ENCODE measurements at places on chromosomes 3 and 15. TPM values are rescaled to one million over a fixed set of nuclear protein-coding genes. Genes with fewer than 3 reads are reported as not detected.

- no peaks in the 10 kb centered on the region for H3K27me3 ChIP-seq
- no peaks in the 10 kb centered on the region for H3K4me1 ChIP-seq
- H3K36me3 ChIP-seq = no peaks in the 10 kb centered on the region
- no peak overlapping the region for H3K27ac ChIP-seq
These were observed 60.9 kb upstream of the FSIP1 start for GRCh38 chr15:39843565-39843964.

DENND4A gene
- total RNA-seq = 29.8 TPM

DNA sequence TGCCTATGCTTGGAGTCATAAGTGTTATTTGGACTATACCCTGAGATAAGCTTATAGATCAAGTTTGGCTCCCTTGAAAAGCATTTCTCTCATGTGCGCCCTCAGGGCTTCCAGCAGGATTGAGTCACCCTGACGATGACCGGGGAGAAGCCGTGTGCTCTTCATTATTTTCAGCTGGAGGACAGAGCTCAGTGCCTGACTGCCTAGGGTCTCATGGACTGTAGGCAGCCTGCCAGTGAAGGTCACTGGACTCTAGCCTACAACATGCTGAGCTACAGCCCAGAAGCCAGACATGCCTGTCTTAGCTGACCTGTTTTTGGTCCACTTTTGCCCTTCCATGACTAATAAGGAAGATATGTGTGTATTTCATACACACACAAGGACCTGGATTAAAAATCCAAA is 31.6 kb upstream of the NUDT16 start:
- peak; percentile 80 for DNase-seq
- H3K27me3 ChIP-seq = no peaks in the 10 kb centered on the region
- H3K4me1 ChIP-seq = no peaks in the 10 kb centered on the region
- H3K4me3 ChIP-seq = no peak overlapping the region
- H3K36me3 ChIP-seq = no peaks in the 10 kb centered on the region

DNA sequence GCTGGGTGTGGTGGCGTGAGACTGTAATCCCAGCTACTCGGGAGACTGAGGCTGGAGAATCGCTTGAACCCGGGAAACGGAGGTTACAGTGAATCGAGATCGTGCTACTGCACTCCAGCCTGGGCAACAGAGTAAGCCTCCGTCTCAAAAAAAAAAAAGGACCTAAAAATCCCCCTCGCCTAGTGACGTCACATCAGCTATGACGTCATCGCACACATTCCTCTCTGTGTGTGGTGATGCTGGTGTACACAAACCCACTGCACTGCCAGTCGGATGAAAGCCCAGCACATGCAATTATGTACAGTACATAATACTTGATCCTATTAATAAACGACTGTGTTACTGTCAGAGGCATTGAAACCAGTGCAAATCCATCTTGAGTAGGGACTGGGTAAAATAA is 40.2 kb upstream of the SEC61A1 start:
- no peak for DNase-seq
- H3K4me3 ChIP-seq = no peak overlapping the region
- no peaks in the 10 kb centered on the region for H3K36me3 ChIP-seq
- no peaks in the 10 kb centered on the region for H3K4me1 ChIP-seq
- no peak overlapping the region for H3K27ac ChIP-seq

FBXL22 gene
- total RNA-seq = not detected

- DNase-seq = no peak
- H3K27ac ChIP-seq = no peak overlapping the region
- H3K27me3 ChIP-seq = no peaks in the 10 kb centered on the region
- no peak overlapping the region for H3K4me3 ChIP-seq
- no peaks in the 10 kb centered on the region for H3K36me3 ChIP-seq
- no peaks in the 10 kb centered on the region for H3K4me1 ChIP-seq
These were observed 1034.1 kb upstream of the SEMA6D start for GRCh38 chr15:46682969-46683791.

DNA sequence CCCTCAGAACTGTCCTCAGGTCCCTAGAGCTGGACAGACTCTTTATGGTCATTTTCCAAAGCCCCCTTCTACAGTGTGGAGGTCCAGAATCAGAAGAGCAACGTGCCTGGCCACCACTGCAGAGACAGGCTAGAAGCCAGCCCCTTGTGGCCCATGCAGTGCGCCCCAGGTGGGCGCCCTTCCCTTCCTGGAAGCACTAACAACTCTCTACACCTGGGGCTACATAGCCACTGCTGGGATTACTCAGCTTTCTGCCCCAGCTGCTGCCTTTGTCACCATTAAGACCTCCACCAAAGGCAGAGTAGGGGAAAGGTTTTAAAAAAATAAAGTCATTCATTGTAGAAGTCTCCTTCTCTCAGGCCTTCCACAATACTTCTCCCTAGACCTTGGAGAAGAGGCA is 2.3 kb downstream of the RASGRP1 start:
- H3K4me1 ChIP-seq = no peaks in the 10 kb centered on the region
- no peak overlapping the region for H3K4me3 ChIP-seq
- DNase-seq = no peak
- H3K27me3 ChIP-seq = peaks cover 10% of the 10 kb centered on the region
- no peak overlapping the region for H3K27ac ChIP-seq

DNA sequence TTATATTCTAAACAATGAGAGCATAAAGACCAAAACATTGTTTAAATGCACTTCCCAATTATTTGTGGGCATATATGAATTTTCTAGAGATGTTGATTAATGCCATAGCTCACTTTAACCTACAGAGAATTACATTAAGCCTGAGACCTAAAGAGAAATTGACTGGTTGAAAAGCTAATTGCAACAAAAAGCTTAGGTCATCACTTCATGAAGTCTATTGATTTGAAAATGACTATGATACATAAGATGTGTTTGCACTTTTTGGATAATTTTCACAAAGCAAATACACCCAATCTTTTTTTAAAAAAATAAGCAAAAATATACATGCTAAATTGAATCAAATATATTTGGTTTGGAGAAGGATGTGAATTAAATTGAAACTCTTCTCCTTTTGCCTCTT is 532.8 kb upstream of the GOLIM4 start:
- H3K36me3 ChIP-seq = no peaks in the 10 kb centered on the region
- DNase-seq = no peak
- H3K4me1 ChIP-seq = no peaks in the 10 kb centered on the region
- no peaks in the 10 kb centered on the region for H3K27me3 ChIP-seq

CSPG4 gene
- 2.4 TPM for total RNA-seq

GRCh38 chr3:11661827-11662226 is 18.1 kb upstream of the VGLL4 start:
- H3K36me3 ChIP-seq = no peaks in the 10 kb centered on the region
- no peak overlapping the region for H3K27ac ChIP-seq
- no peak overlapping the region for H3K4me3 ChIP-seq
- no peaks in the 10 kb centered on the region for H3K27me3 ChIP-seq
- no peak for DNase-seq
- no peaks in the 10 kb centered on the region for H3K4me1 ChIP-seq

SLC6A20 gene
- total RNA-seq = not detected

GRCh38 chr15:57640930-57641682 is 49.4 kb downstream of the MYZAP start:
- no peaks in the 10 kb centered on the region for H3K27me3 ChIP-seq
- H3K36me3 ChIP-seq = peaks cover 34% of the 10 kb centered on the region
- no peaks in the 10 kb centered on the region for H3K4me1 ChIP-seq
- no peak overlapping the region for H3K27ac ChIP-seq
- H3K4me3 ChIP-seq = no peak overlapping the region

DNA sequence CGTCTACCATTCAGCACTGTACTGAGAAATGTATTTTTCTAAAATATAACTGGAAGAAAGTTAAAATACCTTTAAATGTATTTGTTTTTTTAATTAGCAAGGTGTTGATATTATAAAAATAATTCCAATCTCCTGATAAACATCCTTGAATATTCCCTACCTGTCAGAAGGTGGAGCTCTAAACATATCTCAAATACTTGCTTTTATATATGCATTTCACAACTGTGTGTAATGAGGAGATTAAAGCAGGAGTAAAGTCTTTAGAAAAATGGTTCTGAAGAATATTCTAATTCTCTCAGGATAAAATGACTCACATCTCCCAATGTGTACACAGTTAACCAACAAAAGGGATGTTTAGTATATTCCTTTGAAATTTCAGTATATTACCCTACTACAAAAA is 422.7 kb downstream of the PLCL2 start:
- H3K27me3 ChIP-seq = no peaks in the 10 kb centered on the region
- no peak overlapping the region for H3K27ac ChIP-seq
- no peaks in the 10 kb centered on the region for H3K36me3 ChIP-seq
- H3K4me3 ChIP-seq = no peak overlapping the region
- no peaks in the 10 kb centered on the region for H3K4me1 ChIP-seq

GRCh38 chr3:133573054-133573628 is 345 bp upstream of the CDV3 start:
- DNase-seq = peak; percentile 100
- no peaks in the 10 kb centered on the region for H3K27me3 ChIP-seq
- H3K4me3 ChIP-seq = peak overlapping the region; percentile 45
- H3K4me1 ChIP-seq = peaks cover 47% of the 10 kb centered on the region
- H3K36me3 ChIP-seq = peaks cover 13% of the 10 kb centered on the region

LMAN1L gene
- total RNA-seq = 6.2 TPM

- H3K27ac ChIP-seq = peak overlapping the region; percentile 87
- H3K27me3 ChIP-seq = no peaks in the 10 kb centered on the region
- H3K4me3 ChIP-seq = no peak overlapping the region
These were observed 88.8 kb upstream of the CHD2 start for GRCh38 chr15:92811148-92811913.

DNA sequence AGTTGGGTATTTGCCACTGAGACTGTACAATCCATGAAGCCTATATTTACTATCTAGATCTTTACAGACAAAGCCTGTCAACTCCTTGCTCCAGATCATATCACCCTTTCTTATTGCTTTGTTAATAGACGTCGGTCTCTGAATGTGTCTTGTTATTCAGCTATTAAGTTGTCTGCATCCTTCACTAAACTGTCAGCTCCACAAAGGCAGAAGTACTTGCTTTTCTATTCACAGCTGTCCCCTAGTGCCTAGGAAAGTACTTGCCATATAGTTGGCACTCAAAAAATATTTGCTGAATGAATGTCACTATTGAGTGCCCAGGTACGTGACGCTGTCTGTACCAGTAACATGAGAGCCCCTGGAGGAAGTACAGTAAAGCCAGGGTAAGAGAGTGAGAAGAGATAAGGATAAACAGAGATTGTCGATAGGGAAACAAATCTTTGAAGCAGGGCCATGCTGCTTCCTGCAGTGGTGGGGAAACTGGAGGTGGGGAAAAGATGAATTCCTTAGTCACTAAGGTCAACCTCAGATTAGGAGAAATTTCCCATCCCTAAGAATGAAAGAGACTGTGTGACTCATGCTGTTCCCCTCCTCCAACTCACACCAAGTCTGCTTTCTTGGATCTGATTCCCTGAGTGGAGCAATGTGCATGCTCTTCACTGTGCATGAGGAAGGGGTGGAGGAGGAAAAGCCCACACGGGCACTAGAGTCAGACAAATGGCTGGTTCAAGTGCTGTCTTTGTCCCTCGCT is 36.3 kb downstream of the PRICKLE2 start:
- no peaks in the 10 kb centered on the region for H3K27me3 ChIP-seq
- DNase-seq = peak; percentile 41
- H3K4me1 ChIP-seq = peaks cover 3% of the 10 kb centered on the region
- peak overlapping the region; percentile 87 for H3K27ac ChIP-seq
- H3K4me3 ChIP-seq = no peak overlapping the region

GRCh38 chr15:23561914-23562313 is 3.6 kb upstream of the MKRN3 start:
- no peak for DNase-seq
- H3K4me3 ChIP-seq = no peak overlapping the region
- H3K27ac ChIP-seq = no peak overlapping the region

DNA sequence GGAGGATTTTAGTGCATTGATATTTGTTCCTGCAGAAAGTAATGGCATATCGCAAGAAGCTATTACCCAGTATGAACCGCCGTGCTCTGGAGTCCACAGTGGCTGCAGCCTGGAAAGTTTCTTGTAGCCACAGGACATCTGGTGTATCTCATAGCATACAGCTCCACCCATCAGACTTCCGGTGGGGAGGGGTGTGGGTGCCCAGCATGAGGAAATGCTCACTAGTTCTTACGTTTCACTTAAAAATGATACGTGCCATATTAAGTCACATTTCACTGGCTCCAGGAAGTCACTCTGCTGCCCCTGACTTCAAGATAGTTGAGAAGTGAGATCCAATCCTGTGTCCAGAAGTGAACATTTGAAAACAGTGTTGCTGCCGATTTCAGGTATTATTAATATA is 990.4 kb downstream of the GBE1 start:
- no peaks in the 10 kb centered on the region for H3K36me3 ChIP-seq
- H3K27ac ChIP-seq = no peak overlapping the region
- no peak overlapping the region for H3K4me3 ChIP-seq
- DNase-seq = no peak
- no peaks in the 10 kb centered on the region for H3K4me1 ChIP-seq

CTXND1 gene
- total RNA-seq = 6.4 TPM

DNA sequence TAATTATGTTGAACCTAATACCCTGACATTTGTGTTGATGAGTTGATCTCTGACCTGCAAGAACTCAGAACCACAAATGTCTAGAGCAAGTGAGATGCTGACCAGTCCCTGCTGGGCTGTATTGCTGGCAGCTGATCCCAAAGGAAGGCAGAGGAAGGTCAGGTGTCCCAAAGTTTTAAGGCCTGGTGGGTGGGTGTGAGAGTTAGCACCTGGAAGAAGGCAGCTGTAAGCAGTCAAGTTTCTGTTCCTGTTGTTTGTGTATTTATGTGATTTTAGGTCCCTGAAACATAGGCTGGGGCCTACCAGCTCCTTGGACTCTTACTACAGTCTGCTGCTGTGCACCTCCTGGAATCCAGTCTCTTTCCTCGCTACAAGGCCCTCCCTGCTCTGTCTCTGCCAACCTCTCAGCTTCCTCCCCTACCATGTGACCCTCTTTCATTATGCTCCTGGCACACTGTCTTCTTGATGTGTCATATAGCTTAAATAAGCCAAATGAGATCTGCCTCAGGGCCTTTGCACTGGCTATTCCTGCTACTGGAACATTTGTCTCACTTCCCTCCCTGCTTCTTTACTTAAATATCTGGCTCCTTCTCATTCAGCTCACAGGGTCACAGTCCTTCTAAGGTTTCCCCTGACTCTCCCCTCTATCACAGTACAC is 31.0 kb upstream of the ATOSA start:
- H3K4me3 ChIP-seq = no peak overlapping the region
- H3K27me3 ChIP-seq = no peaks in the 10 kb centered on the region
- no peaks in the 10 kb centered on the region for H3K4me1 ChIP-seq
- no peak overlapping the region for H3K27ac ChIP-seq
- DNase-seq = no peak
- no peaks in the 10 kb centered on the region for H3K36me3 ChIP-seq

DNA sequence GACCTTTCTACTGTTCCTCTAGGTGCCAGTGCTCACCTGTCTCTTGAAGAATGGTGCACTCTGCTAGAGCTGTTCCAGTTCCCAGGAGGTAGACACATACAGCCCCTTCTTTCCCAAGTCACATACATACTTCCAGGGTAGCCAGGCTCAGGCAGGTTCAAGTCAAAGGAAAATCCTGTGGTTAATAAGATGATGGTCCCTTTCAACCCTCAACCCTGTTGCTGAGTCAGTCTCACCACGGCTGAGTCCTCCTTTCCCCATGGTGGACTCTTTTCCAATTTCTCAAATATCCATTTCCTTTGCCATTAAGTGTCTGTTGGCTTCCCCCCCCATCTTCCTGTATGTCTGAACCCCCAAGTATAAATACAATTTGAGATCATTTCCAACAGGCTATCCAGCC is 56.1 kb upstream of the ACAN start:
- DNase-seq = no peak
- no peak overlapping the region for H3K27ac ChIP-seq
- H3K36me3 ChIP-seq = no peaks in the 10 kb centered on the region
- no peak overlapping the region for H3K4me3 ChIP-seq
- H3K27me3 ChIP-seq = peaks cover 9% of the 10 kb centered on the region

- H3K4me1 ChIP-seq = no peaks in the 10 kb centered on the region
- DNase-seq = no peak
- H3K4me3 ChIP-seq = no peak overlapping the region
These were observed 693.6 kb downstream of the CADM2 start for GRCh38 chr3:85652360-85652759.

- H3K27me3 ChIP-seq = no peaks in the 10 kb centered on the region
- H3K36me3 ChIP-seq = no peaks in the 10 kb centered on the region
- H3K4me1 ChIP-seq = no peaks in the 10 kb centered on the region
- no peak overlapping the region for H3K27ac ChIP-seq
These were observed 64.4 kb upstream of the TAMM41 start for GRCh38 chr3:11910971-11911531.

Measured in adrenal gland (tissue), 19 donors.